ENCODE measurements at places on chromosomes 12 and 14.

DNA sequence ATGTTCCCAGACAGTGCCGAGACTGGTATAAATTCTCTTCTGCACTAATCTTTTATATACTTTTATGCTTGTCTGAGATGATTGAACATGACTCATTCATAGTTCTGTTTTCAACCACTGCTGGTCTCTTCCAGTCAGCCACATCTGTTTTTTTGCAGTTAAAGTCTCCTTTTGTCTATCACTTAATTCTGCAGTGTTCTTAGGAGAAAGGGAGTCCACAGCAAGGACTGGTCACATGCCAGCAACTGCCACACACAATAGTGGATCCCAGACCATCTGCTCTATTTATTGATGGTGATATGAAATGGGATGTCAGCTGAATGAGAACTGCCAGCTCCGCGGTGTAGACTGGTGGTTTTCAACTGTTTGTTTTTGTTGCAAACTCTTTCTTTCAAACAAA is 379.8 kb downstream of the MED13L start:
- DNase-seq: no peak

DNA sequence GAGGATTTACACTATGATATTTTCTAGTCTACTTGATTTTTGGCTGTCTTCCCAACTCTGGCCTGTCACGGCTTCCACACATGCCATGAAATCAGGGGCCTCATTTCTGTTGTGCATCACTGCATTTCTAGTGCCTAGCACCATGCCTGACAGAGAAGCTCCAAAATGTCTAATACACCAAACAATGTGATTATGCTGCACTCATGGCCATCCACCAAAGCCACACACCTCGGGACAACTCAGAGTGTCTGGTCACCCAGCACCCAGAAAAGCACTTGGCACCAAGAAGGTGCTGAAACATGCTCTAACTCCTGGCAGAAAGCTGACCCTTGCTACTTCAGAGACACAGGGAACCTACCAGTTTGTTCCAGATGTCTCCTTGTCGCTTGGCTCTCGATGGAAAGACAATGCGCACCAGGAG is 11.3 kb downstream of the GCN1 start:
- DNase-seq: no peak

DNA sequence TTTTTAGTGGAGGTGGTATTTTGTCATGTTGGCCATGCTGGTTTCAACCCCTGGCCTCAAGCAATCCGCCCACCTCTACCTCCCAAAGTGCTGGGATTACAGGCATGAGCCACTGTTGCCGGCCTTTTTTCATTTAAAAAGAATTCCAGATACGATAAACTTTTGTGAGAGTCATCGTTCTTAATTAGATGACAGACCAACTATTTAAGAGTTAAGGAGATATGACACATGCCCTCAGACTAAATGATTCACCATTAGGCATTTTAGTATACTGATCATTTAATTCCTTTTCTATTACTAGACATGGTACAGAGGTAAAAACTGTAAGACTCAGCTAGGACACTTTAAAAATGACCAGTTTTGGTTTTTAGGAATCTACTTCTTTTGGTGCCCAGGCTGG is 2.4 kb downstream of the ANKRD13A start:
- DNase-seq: no peak

DNA sequence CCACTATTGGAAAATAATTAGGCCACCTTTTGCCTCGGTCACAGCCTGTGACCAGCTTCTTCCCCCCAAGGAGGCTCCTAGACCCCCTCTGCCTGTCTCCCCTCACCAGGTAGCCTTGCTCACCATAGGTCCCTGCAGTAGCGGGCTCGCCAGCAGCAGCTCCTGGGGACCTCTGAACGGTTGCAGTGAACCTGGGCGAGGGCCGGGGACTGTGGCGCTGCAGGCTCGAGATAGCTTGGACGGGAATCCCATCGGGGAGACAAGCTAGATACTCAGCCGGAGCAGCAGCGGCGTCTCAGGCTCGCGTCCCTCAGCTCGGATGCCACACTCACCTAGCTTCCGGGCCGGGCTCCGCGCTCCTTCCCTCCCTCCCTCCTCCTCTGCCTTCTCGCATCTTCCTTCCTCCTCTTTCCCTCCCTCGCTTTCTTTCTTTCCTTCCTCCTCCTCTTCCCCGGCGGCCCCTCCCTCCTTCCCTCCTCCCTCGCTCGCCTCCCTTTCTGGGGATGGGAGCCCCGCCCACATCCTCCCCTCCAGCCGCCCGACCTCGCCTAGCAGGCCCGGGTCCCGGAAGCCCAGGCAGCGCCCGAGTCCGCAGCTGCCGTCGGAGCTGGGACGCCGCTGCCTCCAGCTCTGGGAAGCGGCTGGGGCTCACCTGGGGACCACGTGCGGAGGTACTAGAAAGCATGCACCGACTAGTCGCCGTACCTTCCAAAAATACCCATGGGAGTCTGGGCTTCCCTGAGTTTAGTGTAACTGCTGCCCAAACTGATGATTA is at the start of gene BMP4:
BMP4 (minus strand) TSS at position 399 of the 775 bp plus-strand sequence. CDS start 4,603 bp downstream, outside the sequence.
- DNase-seq: peak; percentile 43

DNA sequence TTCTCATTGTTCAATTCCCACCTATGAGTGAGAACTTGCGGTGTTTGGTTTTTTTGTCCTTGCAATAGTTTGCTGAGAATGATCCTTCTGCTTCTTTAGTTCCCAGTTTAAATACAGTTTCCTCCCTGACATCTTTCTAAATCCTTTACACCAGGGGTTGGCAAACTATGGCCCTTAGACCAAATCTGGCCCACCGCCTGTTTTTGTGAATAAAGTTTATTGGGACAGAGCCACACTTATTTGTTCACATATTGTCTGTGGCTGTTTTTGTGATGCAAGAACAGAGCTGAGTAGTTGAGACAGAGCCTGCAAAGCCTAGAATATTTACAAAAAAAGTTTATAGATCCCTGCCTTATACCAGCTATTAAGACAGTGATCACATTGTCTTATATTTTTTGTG is 53.7 kb downstream of the SERPINA10 start:
- DNase-seq: no peak

DNA sequence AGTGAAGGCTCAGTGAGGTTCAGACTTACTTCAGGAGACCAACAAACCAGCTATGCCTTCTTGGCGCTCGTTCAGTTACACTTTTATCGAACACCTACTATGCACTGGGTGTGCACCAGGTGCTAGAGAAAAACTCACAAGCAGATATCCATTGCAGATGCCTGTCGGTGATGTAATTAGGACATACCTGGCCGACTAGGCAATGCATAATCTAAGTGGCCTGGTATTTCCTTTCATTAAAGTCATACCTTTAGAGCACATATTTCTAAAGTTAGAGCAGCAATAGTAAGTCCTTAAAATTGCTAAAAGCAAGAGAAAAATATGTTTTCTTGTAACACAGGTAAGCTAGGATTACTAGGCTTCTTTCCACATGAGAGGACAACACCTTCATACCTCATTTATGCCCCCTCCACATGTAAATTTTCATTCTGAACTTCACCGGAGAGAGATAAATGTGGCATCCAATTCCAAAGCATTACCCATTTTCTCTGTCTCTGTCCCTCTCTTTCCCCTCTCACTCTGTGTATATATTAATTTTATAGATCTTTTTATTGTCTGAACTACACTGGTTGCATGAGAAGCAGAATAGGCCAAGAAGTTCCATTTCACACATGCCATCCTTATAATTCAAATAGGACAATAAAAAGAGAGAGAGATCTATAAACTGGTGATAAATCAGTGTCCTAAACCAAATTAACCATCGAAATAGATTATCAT is 242.2 kb downstream of the SPTSSA start:
- DNase-seq: no peak

GRCh38 chr14:102616799-102617198 is 24.4 kb downstream of the RCOR1 start:
- DNase-seq: no peak

DNA sequence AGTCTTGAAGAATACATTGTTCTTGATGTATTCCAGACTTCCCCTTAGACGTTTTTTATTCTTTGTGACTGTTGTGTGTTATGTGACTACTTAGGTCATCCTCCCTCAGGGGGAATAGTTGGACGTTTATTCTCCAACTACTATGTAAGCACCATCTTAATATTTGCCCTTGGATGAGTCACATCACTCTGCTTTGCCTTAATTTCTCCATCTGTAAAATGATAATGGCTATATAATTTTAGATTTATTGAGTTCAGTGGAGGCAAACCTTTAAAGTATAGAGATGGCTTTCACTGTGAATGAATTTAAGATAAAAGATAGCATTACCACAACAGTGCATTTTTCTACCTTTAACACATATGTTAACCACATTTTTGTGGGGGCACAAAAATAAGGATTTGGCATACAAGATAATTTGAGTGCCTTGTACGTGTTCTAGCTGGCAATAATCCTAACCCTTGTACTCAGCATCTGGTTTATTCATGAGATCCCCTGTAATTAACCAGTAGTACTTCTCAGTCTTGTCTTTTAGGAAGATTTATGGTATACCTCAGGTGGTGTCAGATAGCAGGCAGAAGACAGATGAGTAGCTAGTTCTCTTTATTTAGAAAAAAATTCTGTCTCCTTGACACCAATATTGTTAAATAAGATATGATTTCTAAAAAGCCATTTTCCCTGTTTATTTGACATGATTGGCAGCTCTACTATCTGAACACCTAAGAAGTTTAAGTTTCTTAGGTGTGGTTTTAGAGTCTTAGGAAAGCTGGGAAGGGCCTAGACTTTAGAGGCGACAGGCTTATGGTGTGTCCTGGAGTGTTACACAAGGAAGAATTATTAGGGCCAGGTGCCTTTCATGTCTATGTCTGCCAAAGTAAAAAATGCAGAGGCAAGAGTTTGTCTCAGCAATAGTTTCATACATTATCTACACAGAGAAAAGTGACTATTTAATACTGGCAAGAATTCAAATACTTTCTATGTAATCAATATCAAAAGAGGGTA is 152.3 kb downstream of the RAD51B start:
- DNase-seq: no peak
